ENCODE measurements at places on chromosomes 4 and X. TPM values are rescaled to one million over a fixed set of nuclear protein-coding genes. Genes with fewer than 3 reads are reported as not detected.

Gene USP53
- total RNA-seq, result 130 TPM

Gene ANOS1
- total RNA-seq, result 84.7 TPM

Gene DCK
- total RNA-seq, result 15.6 TPM

Gene KCNIP4
- not detected for total RNA-seq

Gene SERPINA7
- not detected for total RNA-seq

Gene SRPX2
- 15.4 TPM for total RNA-seq

Gene ZXDA
- 3.9 TPM for total RNA-seq

DNA sequence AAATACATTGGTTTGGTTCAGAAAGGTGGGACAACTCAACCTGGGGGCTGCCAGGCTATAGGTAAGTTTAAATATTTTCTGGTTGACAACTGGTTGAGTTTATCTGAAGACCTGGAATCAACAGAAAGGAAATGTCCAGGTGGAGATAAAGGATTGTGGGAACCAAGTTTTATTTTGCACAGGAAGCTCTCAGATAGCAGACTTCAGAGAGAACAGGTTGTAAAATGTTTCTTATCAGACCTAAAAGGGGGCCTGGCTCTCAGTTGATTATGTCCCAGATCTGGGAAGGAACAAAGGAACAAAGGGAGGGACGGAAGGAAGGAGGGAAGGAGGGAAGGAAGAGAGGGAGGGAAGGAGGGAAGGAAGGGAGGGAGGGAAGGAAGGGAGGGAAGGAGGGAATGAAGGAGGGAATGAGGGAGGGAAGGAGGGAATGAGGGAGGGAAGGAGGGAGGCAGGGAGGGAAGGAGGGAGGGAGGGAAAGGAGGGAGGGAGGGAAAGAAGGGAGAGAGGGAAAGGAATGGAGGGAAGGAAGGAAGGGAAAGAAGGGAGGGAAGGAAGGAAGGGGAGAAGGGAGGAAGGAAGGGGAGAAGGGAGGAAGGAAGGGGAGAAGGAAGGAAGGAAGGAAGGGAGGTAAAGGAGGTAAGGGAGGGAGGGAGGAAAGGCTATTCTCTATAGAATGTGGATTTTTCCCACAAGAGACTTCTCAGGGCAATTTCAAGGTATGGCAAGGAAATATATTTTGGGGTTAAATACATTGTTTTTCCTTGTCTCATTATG, 186.7 kb downstream of the DHRSX start:
- H3K4me1 ChIP-seq, result no peaks in the 10 kb centered on the region
- no peaks in the 10 kb centered on the region for H3K27me3 ChIP-seq
- DNase-seq, result no peak
- no peak overlapping the region for H3K27ac ChIP-seq
- H3K4me3 ChIP-seq, result no peak overlapping the region

GRCh38 chr4:1227816-1228215, 21.1 kb downstream of the CTBP1 start:
- DNase-seq, result peak; percentile 32
- H3K4me1 ChIP-seq, result peaks cover under 1% of the 10 kb centered on the region
- no peak overlapping the region for H3K27ac ChIP-seq
- no peaks in the 10 kb centered on the region for H3K27me3 ChIP-seq
- no peak overlapping the region for H3K4me3 ChIP-seq
- H3K36me3 ChIP-seq, result peaks cover 36% of the 10 kb centered on the region

GRCh38 chrX:100264200-100264599, 145.9 kb downstream of the PCDH19 start:
- H3K27me3 ChIP-seq, result no peaks in the 10 kb centered on the region
- no peak overlapping the region for H3K4me3 ChIP-seq
- no peak for DNase-seq
- H3K36me3 ChIP-seq, result no peaks in the 10 kb centered on the region

- no peaks in the 10 kb centered on the region for H3K4me1 ChIP-seq
- no peaks in the 10 kb centered on the region for H3K27me3 ChIP-seq
- H3K27ac ChIP-seq, result no peak overlapping the region
- H3K4me3 ChIP-seq, result no peak overlapping the region
- DNase-seq, result no peak
Measured at GRCh38 chr4:99529228-99529627, 18.4 kb downstream of the C4orf17 start.

GRCh38 chr4:53355930-53356521, 9.8 kb downstream of the SCFD2 start:
- H3K27me3 ChIP-seq, result no peaks in the 10 kb centered on the region
- H3K36me3 ChIP-seq, result peaks cover 19% of the 10 kb centered on the region
- H3K27ac ChIP-seq, result no peak overlapping the region
- no peak for DNase-seq

GRCh38 chrX:110442635-110443034, 84.0 kb downstream of the RTL9 start:
- no peaks in the 10 kb centered on the region for H3K36me3 ChIP-seq
- peaks cover 5% of the 10 kb centered on the region for H3K27me3 ChIP-seq
- peak; percentile 29 for DNase-seq
- no peak overlapping the region for H3K4me3 ChIP-seq
- H3K4me1 ChIP-seq, result no peaks in the 10 kb centered on the region

All from upper lobe of left lung (tissue), 6 donors.